DMS53 (cell line): ENCODE measurements at places on chromosomes 6 and 20.
A peak's percentile ranks its signal among the peaks of the same experiment; 100 is the strongest.

- DNase-seq: no peak
These were observed 7.9 kb upstream of the CDK19 start for GRCh38 chr6:110823146-110823545.

- no peak for DNase-seq
These were observed 27.9 kb downstream of the TAF11 start for GRCh38 chr6:34859951-34860350.

DNA sequence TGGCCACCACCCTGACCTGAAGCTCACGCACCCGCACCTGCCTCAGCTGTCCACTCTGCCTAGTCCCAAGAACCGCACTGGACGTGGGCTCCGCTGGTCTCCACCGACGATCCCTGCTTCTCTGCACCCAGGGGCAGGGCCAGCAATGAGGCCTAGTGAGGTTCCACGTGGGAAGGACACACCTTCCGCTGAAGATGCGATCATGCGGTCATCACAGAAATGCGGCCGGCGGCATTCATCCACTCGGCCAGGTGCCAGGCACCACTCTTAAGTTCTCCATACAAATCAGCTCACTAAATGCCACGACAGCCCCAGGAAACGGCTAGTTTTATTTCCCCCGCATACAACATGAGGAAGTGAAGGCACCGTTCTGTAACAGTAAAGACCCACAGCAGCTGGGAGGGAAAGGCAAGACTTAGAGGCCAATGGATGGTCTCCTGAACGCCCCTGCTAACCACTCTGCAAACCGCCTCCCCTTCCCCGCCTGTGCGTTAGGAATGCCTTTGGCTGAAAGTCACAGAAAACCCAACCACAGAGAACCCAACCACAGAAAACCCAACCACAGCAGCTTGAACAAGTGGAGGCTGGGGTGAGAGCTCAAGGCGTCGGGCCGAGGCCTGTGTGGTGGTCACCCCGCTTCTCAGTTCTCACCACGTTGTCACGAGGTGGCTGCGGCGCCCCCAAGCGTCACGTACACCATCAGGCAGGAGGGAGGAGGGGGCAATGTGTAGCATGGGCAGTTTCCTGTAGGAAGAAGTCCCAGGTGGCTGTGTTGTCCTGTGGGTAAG lies 204.4 kb downstream of the TAF4 start:
- DNase-seq: no peak

- DNase-seq: no peak
These were observed 724.5 kb downstream of the GRIK2 start for GRCh38 chr6:102118034-102118433.

DNA sequence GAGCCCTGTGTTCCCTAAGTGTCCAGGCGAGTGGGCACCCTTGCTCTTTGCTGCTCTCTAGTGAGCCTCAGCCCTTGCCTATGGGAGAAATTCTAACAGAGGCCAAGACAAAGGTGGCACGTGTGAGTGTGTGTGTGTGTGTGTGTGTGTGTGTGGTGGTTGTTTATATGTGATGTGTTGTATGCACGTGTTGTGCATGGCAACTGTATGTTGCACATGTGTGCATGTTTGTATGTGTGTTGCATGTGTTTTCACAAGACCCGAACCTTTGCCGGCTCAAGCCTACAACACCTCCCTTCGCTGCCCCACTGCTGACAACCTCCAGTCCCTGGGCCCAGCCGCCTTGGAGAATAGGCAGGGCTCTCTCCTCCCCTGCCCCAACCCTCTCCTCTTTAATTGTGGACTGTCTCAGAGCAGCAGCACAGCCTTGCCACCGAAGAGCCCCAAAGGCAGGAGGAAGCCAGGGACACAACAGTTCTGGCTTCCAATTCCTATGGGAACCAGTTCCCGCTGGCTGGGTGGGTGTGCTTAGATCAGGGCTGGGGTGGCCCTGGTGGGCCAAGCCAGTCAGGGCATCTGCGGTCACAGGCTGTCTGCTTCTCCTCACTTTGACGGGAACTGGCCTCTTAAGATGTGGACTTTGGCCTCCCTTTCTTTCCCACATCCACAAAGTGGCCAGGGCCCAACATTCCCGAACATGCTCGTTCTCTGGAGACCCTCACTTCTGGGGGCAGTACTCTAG lies 2.7 kb downstream of the KCNK16 start:
- no peak for DNase-seq

DNA sequence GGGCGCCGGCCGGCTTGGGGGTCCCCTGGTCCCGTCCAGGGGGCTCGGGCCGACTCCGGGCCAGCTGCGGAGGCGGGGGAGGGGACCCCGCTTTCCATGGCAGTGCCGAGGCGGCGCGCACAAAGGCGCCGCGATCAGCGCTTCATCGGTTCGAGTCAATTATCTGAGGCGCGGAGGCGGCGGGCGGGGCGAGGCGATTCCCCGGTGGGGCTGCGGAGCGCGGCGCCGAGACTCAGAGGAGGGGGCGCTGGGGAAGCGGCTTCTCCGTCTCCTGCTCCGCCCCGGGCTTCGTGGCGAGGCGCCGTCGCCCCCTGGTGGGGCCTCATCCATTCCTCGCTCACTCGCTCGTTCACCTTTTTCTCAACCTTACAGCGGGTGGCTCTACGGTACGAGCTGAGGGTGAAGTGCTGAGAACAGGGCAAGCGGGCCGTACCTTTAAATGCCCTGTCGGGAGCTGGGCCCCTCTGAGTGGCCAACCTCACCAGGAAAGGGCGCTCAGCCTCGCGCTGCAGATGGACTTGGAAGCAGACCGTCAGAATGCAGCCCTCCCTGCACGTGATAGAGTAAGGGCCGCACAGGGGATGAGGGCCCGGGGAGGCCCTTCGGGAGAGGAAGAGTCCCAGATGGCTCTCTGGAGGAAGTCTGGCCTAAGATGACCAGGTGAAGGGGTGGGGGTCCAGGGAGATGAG lies 39.9 kb downstream of the SLC52A3 start:
- peak; percentile 85 for DNase-seq

DNA sequence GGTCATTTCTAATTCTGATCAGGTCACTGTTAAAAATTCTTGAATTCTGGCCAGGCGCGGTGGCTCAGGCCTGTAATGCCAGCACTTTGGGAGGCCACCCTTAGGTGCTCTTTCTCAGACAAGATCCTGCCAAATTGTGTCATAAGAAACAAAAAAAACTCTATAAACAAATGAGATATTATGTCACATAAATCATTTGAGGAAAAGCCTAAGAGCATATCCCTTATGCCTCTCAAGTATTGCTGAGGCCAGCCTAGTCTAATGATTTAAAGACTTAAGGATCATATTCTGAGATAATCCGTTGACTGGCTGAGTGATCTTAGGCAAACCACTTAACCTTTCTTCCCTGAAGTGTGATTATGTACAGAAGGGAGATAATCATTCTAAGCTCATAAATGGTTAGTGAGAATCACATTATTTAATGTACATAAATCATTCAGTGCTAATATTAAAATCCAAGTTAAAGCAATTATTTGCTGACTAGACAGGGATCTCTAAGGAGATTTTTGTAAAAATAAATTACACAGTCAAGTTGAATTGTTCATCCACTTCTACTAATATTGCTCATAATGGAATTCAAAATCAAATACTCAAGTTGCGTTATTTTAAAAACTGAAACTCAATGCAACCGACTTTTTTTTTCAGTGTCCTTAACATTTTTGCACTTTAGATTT lies 365.4 kb downstream of the PHF3 start:
- DNase-seq: no peak

DNA sequence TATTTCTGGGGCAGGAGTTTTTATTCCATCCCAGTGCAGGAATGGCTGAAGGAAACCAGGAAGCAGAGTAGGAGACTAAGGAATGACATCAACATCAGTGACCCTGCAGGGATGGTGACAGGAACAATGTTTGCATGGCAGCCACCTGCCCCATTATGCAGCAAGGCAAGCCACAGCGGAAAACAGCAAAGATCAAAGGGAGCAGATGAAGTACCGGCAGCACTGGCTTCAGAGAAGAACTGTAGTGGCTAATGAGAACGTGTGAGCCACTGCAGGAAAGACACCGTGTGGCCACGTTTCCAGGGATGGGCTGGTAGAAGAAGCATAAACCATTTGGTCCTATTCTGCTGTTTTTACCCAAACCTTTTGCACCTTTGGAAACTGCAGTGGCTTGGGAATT lies 52.9 kb upstream of the TAB2 start:
- DNase-seq: peak; percentile 94

GRCh38 chr6:156309017-156309416 lies 468.2 kb upstream of the ARID1B start:
- DNase-seq: no peak

DNA sequence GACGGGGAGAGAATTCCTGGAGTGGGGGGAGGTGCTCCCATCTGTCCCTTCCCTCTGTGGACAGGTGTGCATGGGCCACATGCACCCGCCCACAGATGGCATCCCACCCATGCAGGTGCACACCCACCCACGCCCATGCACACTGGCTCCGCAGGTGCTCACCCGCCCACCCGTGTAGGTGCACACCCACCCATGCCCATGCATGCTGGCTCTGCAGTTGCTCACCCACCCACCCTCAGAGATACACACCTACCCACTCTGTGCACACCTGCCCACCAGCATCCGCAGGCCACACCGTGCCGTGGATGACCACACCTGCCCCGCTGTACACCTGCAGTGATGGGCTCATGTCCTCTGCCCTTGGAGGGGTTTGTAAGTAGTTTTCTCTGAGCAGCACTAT lies 132.0 kb downstream of the PHACTR3 start:
- DNase-seq: no peak

DNA sequence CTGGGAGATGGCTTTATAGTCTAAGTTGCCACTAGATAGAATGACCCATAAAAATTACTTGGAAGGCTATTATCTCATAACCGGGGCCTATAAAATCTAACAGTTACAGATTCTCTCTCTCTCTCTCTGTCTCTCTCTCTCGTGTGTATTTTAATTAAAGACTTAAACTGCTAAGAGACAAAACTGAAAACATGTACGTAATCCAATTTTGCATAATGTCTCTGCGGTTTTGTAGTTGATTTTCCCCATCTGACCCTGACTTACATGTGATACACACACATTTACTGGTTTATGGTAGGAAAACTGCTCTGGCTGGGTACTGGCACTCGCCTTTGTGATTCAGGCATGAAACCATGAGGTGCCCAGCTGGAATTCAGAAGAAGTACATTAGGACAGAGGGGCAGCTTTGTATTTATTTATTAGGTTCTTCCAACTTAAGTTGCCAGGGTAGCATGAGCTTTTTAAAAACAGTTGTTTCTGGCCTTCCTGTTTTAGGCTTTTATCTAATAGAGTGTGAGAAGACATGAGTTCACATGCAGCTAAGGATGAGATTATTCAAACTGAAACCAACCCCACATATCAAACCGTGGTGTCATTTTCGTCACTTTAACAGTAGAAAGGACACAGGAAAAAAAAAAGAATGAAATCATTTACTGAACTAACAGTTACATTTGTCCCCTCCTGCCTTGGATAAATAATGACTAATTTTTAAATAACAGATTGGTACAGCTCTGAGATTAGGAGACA lies 182.5 kb downstream of the GMPR start:
- no peak for DNase-seq

- DNase-seq: no peak
These were observed 947.4 kb upstream of the CITED2 start for GRCh38 chr6:140321891-140322290.

GRCh38 chr6:95574811-95575210 lies 2.5 kb upstream of the MANEA start:
- no peak for DNase-seq

- DNase-seq: no peak
These were observed 19.0 kb downstream of the SENP6 start for GRCh38 chr6:75620381-75621304.

DNA sequence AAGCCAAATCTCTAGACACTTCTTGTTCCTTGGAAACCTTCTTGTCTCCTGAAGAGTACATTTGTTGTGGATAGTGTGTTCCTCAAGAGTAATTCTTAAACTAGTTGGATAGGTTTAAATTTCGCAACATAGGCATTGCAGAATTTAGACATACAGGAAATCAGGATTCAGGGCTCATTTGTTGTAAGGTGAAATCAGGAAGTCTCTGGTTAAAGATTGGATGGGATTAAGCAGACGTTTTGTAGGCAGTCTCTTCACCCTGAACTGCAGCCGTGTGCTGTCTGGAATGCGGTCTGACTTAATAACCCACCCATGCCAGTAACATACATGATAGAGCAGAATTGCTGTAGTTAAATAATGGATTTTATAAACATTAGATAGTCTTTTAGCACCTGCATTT lies 21.7 kb downstream of the HIVEP1 start:
- no peak for DNase-seq

DNA sequence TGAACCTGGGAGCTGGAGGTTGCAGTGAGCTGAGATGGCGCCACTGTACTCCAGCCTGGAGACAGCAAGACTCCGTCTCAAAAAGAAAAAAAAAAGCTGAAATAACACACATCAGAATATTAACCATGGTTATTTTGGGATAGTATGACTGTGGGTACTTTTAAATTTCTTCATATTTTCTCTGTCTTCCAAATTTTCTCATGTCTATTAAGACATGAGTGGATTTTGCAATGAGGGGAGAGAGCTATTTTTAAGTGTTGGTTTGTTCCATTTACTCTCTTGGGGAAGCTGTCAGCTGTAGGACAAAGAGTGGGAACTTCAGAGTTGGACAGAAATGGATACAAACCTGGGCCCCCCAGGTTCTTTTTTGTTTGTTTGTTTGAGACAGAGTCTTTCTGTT lies 10.3 kb downstream of the ADISSP start:
- DNase-seq: no peak

- peak; percentile 89 for DNase-seq
These were observed at the start of gene FRK for GRCh38 chr6:116060572-116061283. Gene FRK, minus strand, starts transcription at chr6:116060891. Its CDS starts 580 bp downstream, at chr6:116060311.
